Stimulated activated naive B cell treated with anti-CD40 and anti-IgM and Interleukin-4, amounts not matched to agents 10 μg/mL and 1 μg/mL and 100 μg/mL, for 72 hours (primary cell): ENCODE measurements at places on chromosomes 12 and 14.
A peak's percentile ranks its signal among the peaks of the same experiment; 100 is the strongest.

DNA sequence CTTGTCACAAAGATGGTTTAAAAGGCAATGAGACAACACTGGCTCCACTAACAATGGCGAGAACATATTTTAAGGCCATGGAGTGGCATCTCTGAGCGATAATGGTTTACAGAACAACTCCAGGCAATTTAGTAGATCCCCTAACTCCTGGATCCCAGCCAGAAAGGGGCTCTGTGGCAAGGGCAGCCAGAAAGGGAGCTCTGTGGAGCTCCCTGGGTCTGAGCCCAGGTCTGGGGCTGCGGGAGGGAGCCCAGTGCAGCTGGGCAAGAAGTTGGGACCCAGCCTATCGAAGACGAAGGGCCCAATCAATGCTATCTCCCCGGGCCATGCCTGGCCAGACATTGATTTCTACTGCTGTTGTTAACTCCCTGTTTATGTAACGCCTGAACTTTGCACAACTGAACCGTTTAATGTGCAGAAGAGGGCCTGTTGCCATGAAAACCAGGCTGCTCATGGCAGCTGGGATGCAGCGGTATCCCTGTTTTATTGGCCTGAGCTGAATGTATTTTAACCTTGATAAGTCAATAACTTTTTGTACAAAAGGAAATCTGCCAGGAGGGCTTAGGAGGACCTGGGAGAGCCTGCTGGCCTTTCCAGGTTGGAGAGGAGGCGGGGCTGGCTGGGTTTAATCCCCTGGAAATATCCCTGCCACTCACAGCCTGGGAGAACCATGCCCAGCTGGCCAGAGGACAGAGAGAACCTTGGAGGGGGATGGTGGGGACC lies 6.7 kb upstream of the FAM222A start:
- no peak for DNase-seq

DNA sequence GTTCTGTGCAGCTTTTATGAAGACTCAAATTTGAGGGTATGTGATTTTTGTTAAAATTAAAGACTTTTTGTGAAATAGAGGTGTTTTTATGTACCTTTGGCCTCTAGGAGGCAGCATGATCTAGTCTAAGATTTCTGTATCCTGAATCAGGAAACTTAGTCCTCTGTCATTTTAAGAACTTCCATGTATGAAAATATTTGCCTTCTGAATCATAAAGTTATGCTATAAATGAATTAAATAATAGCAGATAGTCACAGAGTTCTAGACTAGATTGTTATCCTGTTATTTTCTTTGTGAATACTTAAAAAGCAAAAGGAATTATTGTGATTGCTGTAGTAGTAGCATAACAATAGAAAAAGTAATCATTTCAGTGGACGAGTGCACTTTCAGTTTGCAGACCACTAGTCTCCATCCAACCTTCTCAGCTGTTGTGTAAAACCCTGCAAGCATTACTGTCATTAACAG lies 56.3 kb downstream of the FGD4 start:
- DNase-seq: no peak

DNA sequence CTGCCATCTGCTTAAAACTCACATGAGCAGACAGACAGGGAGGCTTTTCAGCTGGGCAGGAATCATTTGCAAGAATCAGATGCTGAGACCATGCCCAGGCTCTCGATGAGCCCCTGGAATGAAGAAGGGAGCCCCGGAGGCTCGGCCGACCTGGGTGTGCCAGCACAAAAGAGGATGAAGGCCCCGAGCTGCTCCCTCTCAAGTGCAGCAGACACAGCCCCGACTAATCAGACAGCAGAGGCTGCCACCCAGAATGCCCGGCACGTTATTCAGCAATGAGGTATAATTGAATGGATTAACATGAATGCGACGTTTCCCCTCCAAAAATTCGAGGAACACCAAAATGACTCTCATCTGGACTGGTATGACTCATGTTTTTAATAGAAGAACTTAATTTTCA lies 58.9 kb downstream of the BCL11B start:
- no peak for DNase-seq

DNA sequence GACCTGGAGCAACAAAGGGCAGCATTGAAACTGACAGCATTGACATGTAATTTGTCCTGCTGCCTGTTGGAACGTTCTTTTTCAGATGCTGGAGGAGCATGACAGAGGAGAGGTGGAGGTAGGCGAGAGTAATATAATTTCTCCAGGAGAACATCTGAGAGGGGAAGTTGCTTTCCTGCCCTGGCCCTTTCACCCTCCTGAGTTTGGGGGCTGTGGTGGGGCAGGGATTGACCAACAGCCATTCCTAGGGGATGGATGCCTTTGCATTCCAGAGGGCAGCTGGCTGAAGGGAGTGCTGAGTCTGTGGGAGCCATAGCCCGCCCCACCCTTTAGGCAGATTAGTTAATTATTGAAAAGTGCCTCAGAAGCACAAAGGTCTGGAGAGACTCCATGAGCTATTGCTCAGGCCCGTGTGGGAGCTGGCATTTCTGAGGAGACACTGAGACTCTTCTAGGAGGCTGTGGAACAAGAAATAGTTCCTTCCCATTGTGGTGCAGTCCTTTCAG lies 73.5 kb downstream of the ARF6 start:
- no peak for DNase-seq

GRCh38 chr14:103772078-103772712 lies 56.6 kb downstream of the ZFYVE21 start:
- DNase-seq: no peak

DNA sequence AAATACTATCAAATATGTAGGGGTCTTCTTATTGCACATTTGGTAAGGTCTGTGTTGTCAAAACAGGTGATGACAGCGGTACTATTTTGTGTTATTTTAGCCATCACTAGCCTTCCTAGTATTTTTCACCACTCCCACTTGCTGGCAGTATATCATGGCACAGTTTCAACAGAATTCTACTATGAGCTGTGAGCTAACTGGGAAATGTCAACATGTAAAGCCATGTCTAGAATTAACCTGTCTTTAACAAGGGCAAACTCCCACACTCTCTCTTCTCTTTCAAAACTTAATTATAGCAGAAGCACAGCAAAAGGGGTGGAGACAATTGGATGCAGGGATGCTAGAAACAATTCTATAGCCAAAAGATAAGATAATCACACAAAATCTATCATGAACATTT lies 253.4 kb downstream of the PAX9 start:
- no peak for DNase-seq

DNA sequence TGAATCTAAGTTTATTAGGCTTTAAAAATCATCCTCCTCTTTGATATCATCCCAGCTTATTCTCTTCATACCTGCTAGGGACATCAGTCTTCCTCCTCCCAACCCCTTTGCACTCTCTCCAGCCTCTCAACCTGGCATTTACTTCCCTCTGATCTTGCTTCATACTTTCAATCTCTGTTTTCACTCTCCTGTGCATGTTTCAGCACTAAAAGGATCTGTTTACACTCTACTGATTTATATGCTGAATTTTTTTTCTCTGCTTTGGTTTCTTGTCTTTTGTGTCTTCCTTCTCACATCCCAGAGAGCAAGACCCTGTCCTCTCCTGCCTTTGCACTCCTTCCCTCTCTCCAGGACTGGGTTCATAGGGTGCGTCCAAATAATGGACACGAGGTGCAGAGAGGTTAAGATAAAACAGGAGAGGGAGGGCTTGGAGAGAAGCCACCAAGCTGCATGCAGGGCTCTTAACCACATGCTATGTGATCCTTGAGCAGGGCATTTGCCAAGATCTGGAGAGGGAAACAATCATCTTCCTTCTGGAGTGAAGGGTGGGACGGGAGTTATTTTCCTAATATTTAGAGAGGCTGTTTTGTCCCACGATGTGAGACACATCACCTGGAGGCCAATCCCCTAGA lies 3.0 kb upstream of the CISTR start:
- no peak for DNase-seq

GRCh38 chr12:43551971-43552559 lies at the start of gene ADAMTS20:
Gene ADAMTS20 (minus strand): TSS chr12:43552203. CDS start chr12:43551921, 282 bp downstream.
- DNase-seq: no peak

- DNase-seq: no peak
These were observed 243.0 kb upstream of the ATP2B1 start for GRCh38 chr12:89951694-89952060.

DNA sequence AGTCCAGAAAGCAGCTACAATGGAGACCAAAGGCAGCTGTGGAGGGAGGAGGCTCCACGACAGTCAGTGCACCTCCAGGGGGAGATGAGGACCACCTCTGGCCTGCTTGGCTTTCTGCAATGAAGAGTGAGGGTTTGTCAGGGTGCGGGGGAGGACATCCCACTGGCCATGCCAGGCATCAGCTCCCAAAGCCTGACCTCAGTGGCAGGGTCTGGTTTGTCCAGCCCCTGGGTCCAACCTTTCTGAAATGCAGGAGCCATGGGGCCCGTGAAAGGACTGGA lies 35.2 kb downstream of the SLC6A12 start:
- DNase-seq: no peak

DNA sequence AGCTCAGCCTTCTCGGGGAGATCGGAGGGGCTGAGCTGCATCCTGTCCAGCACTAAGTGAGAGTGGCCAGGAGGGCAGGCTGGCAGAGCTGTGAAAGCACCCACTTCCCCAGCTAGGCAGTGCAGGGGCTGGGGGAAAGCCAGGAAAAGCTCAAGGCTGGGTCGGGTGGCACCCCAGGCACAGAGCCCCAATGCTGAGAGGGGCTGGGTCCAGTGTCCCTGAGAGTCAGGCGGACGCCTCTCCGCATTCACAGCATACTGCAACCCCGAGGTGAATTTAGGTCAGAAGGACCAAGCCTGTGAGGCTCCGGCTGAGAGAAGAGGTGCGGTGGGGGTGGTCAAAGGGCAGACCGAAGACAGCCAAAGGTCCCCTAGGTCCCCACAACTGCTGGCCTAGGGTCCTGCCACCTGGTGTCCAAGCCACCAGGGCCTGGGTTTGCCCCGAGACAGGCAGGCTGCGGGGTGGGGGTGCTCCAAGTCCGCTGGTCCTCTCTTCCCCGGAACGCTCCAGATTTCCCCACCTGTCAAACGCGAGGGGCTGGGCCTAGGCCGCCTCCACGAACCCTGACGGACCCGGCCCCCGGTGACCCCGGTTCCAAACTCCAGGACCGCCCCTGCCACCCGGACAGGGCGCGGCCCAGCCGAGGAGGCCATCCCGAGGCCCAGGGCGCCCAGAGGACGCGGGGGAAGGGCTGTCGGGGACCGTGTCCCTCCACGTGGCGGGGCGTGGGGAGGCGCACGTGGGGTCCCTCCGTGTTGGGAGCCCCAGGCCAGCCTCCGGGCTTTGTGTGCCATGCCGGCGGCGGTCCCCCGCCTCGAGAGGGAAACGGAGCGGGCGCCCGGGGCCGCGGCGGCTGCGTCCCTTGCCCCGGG lies 527 bp downstream of the CAMKK2 start:
- peak; percentile 37 for DNase-seq

DNA sequence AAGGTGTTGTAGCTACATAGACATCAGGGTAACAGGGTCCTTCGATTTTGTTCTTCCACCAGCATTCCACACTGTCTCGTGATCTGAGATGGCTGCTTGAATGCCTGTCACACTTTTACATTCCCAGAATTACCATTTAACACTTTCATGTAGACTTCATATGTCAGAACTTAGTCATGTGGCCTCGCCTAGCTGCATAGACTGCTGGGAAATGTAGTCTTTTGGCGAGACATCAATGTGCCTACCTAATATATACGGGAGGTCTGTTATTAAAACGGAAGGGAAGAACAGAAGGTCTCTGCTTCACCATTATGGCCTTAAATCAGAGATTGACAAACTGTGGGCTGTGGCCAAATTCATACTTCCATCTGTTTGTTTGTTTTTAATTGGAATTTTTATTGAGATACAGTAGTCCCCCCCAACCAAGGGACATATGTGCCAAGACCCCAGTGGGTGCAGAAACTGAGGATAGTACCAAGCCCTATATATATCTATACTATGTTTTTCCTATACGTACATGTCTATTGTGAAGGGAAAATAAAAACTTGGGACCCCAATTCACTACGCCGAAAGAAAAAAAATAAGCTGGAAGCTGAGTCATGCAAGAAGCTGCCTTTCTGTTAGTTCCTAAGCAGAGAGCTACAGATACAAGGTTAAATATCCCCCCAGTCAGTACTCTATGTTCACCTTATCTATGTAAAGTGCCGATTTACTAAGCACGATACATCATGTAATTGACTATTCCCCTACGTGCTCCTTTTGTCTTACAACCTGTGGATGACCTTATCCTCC lies 11.3 kb upstream of the HRK start:
- DNase-seq: no peak

GRCh38 chr14:99147366-99147740 lies 124.6 kb downstream of the BCL11B start:
- no peak for DNase-seq

GRCh38 chr14:59176765-59177164 lies 11.7 kb upstream of the DAAM1 start:
- no peak for DNase-seq

DNA sequence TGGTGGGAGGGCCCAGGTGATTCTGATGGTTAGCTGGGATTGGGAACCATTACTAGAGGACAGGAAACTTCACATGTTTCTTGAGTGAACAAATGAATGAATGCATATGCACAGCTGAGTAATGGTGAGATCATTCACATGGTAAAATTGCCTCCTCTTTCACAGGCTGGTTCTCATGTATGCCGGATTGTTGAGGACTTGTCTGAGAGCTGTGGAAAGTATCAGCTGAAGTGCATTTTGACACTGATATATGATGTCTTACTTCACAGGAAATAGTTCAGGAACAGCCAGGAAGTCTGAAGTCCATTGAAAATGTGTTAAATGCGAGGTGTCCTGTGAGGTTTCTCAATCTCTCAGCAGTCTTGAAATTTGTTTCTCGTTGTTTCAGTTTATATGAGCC lies 77.6 kb upstream of the DACT1 start:
- no peak for DNase-seq
